ENCODE measurements at places on chromosomes 5 and 9.

GRCh38 chr9:4108754-4109465 lies 191.0 kb downstream of the GLIS3 start:
- no peak for DNase-seq

DNA sequence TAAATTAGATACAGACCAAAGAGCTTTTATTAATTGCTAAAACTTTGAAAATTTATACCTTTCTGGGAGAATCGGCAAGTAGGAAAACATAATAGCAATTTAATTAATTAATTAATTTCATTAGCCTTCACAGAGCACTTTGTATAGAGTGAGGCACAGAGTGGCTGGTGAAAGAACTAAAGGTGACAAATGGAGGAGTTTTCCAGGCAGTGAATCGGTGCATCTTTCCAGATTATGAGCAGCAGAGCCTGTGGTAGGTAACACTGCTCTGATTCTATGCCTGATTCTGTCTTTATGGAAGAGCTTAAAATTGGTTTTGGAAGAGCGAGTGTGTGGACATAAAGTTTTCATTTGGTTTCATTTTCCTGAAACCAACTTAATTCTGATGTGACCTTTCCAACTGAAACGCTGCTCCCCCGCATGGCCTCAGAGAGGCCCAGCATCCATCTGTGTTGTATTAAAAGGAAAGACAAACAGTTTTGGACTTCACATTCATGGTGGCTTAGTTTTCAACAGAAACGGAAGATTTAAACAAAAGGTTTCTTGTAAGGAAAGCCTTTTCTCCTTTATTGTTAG lies 188.9 kb upstream of the RPS23 start:
- DNase-seq, result no peak

DNA sequence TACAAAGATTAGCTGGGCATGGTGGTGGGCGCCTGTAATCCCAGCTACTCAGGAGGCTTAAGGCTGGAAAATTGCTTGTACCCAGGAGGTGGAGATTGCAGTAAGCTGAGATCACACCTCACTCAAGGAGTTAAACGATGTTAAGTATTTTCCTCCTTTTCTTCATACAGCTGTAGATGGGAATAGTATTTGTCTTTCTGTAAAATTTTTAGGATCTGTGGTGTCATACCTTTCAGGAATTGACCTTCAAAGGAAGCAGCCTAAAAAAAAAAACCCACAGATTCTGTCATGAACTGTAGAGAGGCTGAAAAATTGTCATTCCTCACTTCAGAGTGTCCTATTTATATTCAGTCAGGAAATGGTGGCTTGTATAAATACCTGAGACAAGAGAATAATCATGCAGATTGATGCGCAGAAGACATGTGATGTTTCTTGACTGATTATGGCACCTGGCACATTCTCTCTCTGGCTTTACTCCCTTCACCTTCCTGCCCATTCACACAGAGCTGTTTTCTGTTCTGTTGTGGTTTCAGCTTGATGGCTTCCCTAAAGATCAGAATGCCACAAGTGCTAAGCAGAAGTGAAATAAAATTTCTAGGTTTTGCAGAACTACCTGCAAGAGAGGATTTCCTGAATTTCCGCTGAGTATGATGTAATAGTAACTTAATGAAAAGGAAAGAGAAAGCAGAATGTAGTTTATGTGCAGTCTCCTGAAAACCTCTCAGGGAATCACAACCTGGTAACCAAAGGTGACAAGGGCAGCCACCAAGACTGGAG lies 3.8 kb downstream of the IFNA1 start:
- no peak for DNase-seq

DNA sequence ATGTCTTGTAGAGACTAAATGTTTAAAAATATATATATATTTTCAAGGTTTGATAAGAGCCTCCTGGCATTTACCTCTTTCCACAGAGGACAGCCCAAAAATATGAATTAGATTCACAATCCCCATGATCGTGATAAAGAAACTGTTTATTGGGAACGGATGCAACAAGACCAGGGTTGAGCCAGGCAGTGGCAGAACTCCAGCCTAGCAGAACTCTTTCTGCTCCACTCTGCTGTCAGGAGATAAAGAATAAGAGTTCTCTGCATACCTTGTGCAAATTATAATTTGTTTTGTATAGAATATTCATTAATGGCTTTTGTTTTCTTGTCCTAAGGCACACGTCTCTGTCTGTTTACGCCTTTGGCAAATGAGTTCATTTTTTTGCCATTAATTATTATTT lies 472.2 kb downstream of the TUSC1 start:
- no peak for DNase-seq

- no peak for DNase-seq
These were observed 62.7 kb upstream of the ASS1 start for GRCh38 chr9:130382096-130382495.

DNA sequence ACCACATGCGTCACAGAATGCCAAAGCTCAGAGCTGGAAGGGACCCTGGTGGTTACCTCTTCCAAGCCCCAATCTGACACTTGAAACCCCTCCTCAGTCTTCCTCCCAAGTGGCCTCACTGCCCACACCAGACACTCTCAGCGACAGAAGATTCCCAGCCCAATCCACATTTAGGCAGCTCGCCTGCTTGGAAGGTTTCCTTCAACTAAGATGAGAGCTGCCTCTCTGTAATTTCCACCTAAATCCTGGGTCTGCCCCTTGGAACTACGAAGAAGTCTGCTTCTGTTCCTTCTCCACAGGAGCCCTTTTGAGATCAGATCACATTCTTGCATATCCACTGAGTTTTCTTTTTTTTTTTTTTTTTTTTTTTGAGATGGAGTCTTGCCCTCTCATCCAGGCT lies 83.7 kb downstream of the PAX5 start:
- DNase-seq, result no peak

DNA sequence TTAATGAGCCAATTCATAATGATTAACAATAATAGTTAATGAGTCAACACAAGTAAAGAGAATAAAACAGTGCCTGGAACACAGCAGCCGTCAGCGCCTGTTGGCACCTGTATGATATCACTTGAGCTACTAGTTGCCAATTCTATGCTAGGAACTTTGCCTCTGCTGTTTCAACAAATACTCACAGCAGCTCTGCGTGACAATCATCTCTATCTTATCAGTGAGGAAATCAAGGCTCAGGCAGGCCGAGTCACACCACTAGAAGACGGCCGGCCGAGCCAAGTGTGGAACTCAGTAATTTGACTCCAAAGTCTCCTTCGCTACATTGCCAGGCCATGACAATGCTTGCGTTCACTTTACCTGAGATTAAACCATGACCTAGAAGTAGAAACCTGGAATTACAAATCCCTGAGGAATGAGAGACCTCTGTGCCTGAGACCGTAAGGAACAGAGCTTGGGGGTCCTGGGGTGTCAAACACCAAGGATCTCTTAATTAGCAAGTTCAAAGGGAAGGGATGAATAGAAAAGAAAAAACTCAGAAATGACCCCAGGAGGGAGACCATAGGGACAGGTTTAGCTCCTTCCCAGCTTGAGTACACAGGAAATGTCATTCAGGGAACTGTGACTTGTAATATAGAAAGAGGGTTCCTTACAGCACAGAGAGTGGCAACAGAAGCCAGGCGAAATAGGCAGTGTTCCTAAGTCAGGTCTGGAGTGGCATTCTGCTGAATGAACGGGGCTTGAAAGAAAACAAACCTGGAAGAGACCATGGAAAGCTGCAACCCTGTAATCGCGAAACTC lies 109.1 kb downstream of the SUSD1 start:
- no peak for DNase-seq

DNA sequence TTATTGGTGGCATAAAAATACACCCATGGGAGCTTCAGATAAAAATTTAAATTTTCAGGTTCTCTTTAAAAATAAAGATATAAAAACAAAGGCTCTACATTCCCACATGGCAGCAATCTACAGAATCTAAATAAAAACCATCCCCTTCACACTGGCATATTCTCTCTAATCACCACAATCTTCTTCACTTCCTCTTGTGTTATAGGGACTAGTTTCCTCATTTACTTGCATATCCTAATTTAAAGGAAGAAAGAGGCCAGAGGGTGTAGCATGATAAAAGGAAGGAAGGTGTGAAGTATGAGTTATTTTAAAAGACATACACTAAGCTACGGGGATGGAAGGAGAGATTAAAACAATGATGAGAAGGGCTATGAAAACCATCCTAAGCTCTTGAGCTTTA lies 390.5 kb downstream of the ZNF608 start:
- no peak for DNase-seq

- no peak for DNase-seq
These were observed 75.8 kb downstream of the ARHGAP26 start for GRCh38 chr5:142845954-142846398.

GRCh38 chr5:57175551-57176309 lies 1.9 kb downstream of the GPBP1 start:
- DNase-seq, result no peak

- no peak for DNase-seq
These were observed 142.5 kb upstream of the SLC24A2 start for GRCh38 chr9:19931098-19931890.

All from activated T-cell treated with anti-CD3 and anti-CD28 coated beads, Interleukin-2, amount 50 U/mL, for 1 hour (primary cell).